ENCODE measurements at places on chromosomes 1 and 21.

GRCh38 chr1:32881871-32882850 lies 4.1 kb upstream of the HPCA start:
- DNase-seq: no peak

DNA sequence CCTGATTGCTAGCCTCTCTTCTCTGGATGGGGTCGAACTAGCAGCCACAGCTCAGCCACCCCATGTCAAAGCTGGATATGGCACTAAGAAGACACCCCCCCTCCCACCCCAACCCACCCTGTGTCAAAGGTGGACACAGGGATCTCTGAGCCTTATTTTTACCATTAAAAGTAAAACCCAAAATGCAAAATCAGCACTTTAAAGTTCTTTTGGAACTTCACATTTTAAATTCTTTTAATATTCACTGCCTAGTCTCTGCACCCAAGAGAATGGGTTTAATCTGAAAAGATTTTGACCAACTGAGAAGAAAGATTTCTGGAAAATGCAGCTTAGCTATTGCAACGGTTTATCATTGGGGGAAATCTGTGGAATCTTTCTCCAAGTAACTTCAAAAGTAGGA lies 167.6 kb downstream of the TGFBR3 start:
- DNase-seq: no peak

GRCh38 chr1:181676269-181676668 lies 193.0 kb downstream of the CACNA1E start:
- DNase-seq: no peak

DNA sequence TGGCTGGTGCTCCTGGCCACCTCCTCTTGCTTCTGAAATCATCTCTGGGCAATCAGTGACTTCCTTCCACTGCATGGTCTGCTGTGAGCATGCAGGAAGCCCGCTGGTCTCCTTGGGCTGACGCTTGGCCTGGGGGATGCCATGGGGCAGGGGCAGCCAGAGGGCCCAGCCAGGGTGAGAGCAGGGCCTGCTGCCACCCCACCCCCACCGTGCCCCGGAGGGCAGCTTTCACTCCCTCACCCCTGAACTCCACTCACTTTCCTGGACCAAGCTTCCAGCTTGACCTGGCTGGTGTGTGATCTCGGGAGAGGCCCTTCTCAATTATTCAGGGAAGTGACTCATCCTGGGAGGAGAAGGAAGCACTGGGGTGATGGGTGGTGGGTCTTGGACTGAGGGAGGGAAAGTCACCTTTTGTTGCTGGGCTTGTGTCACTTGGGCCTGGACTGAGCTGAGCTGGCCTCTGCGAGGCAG lies 270.2 kb upstream of the CSF3R start:
- DNase-seq: no peak

DNA sequence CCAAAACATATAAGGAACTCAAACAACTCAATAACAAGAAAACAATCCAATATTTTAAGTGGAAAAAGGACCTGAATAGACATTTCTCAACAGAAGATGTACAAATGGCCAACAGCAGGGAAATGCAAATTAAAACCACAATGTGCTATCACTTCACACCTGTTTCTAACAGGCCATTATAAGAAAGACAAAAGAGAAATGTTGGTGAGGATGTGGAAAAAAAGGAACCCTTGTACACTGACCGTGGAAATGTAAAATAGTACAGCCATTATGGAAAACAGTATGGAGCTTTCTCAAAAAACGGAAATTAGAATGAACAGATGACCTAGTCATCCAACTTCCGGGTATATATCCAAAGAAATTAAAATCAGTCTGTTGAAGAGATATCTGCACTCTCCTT lies 37.8 kb upstream of the CD2 start:
- DNase-seq: no peak

DNA sequence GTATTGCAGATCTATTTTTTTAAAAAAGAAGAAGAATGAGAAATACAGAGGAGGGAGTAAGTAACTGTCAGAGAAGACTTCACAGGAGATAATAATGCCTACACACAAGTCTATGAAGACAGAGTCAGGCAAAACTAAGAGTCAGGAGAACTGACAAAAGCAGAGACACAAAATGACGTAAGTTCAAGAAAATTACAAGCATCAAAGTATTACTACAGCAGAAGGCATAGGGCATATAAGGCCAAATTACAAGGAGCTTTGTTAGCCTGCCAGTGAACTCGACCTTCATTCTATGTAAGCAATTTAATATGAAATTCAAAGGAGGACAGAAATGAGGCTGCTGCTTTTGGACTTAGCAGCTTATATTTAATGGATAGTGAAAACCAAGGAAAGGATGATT lies 23.7 kb downstream of the FAF1 start:
- DNase-seq: no peak

GRCh38 chr1:111179968-111180533 lies 20.4 kb downstream of the DENND2D start:
- no peak for DNase-seq

DNA sequence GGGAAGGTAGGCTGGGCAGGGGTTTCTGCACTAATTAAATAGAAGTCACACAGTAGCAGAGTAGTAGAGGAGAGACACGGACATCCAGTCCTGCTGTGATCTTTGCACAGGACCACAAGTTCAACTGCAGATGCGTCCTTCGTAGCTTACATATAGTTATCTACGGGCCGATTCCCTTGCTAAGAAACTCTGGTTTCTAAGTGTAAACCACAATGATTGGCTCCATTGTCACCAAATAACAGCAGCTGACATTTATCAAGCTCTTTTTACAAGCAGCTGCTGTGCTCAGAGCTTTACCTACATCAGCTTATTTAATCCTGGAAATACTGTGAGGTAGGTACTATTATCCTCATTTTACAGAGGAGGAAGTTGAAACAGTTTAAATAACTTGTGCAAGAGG lies 3.1 kb downstream of the SLC45A3 start:
- no peak for DNase-seq

DNA sequence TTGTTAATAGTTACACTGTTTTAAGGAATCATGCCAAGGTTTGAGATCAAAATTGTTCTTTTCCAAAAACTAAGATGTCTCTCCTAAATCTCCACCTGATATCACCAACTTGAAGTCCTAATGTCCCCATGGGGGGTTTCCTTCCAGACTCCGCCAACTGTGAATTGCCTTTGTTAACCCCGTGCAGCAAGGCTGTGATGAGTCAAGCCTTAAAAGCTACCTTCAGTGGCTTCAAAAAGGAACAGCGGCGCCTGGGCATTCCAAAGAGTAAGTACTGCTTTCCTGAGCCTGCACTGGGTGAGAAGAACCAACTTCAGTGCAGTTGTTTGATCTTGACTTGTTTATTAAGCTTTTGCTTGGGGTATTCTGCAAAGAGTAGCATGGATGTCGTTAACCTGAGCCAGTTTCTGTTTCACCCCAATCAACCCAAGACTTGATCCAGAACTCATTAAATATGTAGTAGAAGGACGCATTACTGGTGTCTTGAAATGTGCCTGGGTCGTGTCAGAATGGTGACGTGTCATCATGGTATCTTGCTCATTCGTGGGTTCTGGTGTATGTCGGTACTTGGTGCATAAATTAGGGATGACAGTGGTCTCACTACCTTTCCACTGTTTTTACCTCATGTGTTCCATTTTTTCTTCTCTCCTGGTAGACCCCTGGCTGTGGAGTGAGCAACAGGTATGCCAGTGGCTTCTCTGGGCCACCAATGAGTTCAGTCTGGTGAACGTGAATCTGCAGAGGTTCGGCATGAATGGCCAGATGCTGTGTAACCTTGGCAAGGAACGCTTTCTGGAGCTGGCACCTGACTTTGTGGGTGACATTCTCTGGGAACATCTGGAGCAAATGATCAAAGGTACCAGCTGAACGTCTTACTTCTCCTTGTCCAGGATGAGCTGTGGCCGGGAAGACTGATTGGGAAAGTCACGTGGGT lies 8.7 kb downstream of the ETS2 start:
- no peak for DNase-seq

DNA sequence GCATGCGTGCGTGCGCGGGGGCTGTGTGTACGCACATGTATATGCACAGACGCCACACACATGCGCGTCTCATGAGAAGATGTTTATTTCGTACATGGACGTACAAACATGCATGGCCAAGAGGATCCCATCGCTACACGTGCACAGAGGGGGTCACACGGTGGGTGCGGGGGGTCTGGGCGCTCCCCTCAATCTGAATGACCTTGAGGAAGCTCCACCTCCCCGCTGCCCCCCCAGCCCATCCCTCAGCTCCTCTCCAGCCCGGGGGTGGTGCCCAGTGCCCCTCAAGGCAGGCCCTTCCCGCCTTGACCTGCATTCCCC lies 1.5 kb downstream of the TMEM240 start:
- DNase-seq: no peak

- no peak for DNase-seq
Measured at GRCh38 chr1:19645411-19646251, 1.5 kb downstream of the NBL1 start.

DNA sequence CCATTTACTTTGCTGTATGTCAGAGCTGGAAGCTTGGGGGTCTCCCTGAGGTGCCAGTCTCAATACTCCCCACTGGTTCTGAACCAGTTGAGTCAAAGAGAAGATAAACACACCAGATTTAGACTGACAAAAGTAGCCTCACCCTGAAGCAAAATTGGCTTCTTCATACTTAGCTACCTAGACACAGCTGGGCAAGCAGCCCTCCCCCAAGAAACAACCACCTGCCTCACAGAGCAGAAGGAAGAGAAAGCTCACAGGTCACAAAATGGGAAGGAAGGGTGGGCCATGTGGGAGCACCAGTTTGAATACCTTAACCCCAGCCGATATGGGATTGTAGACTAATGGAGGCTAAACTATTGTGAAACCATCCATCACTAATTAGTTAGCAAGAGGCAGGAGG lies 24.6 kb upstream of the MYSM1 start:
- DNase-seq: no peak

- DNase-seq: no peak
Measured at GRCh38 chr1:48916130-48917069, 139.7 kb upstream of the BEND5 start.

DNA sequence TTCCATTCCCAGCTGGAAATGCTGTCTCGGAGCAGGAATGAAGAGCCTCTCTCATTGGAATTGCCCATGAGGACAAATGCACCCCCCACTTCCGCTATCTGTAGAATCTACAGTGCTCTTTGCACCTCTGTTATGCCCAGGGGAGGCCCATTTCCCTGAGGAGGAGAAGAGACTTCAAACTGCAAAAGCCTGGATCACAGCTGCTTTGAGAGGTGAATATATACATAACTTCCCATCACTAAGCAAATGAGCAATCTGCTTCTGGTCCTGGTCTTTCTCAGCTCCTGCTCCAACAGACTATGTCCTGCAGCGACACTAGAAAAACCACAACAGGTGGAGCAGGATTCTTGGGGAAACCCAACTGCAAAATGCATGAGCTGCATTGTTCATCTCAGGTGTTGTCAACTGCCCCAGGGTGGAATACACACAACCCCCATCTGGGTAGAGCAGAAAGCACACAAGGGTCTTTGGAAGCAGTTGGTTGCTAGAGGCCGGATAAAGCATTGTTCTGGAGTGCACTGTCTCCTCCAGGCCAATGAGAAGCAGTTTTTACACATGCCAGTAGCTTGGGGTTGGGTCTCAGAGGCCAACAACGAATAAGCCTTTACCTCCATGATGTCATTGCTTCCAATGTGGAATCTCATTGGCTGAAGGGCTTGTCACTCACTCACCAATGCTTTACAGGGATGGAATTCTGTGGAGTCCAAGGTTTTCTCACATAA lies 67.7 kb upstream of the RAB4A start:
- no peak for DNase-seq

GRCh38 chr1:200253774-200254495 lies 155.9 kb downstream of the ZNF281 start:
- no peak for DNase-seq

DNA sequence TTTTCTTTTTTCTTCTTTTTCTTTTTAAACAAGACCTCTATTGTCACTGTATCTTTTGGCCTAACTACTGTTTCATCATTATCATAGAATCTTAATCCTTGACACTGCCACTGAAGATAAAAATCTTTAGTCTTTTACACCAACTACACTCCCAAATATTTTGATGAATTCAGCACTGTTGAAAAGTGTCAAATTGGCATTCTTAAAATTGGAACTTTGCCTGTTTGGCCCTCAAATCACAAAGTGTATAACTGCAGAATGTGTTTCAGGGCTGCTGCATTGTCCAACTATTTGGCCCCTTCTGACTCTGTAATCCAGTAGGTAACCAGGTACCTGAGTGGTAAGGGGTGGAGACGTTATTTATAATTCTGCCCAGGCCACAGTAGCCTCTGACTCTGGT lies 34.3 kb downstream of the ACTN2 start:
- DNase-seq: no peak

DNA sequence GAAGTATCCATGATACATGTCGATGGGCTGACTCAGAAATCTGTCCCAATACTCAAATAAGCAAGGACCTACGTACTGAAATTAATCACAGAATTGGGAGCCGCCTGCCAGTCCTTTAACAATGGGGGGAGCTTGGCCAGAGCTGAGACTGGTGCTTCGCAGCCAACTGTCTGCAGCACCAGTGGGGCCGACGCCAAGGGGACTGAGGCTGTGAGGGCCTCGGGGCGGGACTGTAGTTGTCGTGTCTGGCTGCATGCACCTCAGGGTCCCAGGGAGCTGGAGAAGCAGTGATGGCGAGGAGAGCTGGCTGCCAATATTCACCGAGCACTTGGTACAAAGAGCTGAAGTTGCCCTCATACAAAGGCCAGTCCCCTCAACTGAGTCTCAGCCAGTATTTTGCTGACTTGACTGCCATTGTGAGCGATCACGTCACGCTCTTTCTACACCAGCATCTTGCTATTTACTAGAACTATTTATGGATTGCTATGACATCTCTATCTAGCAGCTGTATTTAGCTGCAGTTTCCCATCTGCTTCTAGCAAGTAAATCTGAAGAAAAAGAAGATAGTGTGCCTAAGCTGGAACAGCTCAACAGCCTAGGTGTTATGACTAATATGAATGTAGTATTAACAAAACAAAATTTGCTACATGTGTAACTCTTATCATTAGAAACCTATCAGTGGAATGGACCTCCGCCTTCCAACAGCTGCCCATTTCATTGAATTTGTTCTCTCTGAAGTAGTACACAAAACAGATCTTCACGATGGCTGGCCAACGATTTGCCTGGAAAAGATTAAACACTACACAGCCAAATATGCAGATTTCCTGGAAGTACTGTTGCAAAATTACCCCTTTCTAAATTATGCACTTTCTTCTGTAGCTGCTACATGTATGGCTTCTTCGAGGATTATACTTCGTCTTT lies 29.1 kb downstream of the EVI5 start:
- DNase-seq: no peak

- no peak for DNase-seq
Measured at GRCh38 chr1:227540170-227541098, 22.9 kb upstream of the ZNF678 start.

DNA sequence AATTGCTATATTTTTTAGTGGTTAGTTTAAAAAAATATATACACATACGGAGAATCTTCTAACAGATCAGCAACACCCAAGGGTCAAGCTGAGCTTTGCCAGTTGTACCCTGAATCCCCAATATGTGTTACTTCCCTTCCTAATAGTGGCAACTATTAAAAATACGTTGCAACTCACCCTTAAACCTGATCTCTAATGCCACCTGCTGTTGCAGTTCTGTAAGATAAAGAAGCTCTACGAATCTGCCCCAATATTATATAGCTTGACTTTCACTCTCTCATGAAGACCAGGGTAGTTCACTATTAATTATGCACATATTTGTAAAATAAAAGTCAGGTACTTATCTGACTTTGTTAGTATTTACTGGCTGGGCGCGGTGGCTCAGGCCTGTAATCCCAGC lies 58.4 kb downstream of the ASH1L start:
- DNase-seq: peak; percentile 44

All from CD4-positive, alpha-beta T cell treated with Interleukin-12 subunit alpha and Interleukin-12 subunit beta, for 1 hour (primary cell).